Upper lobe of right lung (tissue), 1 donor: ENCODE measurements at places on chromosomes 7 and 10. TPM values are rescaled to one million over a fixed set of nuclear protein-coding genes. Genes with fewer than 3 reads are reported as not detected.

DNA sequence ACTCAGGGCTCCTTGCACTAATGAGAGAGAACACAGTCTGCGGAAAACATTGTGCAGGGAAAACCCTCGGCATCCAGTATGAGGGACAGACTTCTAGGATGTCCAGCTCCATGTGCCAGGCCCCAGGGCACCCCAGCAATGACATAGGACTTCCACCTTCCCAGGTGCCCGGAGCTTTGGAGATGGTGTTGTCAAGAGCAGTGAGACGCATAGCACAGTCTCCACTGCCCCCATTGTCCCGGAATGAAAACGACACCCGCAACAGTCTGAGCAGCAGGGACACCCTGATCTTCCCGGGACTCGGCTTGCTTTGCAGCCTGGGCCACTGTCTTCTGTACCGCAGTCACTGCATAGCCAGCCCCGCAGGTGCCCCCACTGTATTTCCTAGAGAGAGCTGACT, 339.2 kb upstream of the ADARB2 start:
- no peak for DNase-seq

The C10orf90 gene
- not detected for total RNA-seq

- DNase-seq, result no peak
Measured at GRCh38 chr10:36385693-36386092, 739.7 kb upstream of the ANKRD30A start.

GRCh38 chr10:13054844-13055243, 45.1 kb upstream of the OPTN start:
- DNase-seq, result no peak

The PNLIPRP1 gene
- total RNA-seq, result not detected

DNA sequence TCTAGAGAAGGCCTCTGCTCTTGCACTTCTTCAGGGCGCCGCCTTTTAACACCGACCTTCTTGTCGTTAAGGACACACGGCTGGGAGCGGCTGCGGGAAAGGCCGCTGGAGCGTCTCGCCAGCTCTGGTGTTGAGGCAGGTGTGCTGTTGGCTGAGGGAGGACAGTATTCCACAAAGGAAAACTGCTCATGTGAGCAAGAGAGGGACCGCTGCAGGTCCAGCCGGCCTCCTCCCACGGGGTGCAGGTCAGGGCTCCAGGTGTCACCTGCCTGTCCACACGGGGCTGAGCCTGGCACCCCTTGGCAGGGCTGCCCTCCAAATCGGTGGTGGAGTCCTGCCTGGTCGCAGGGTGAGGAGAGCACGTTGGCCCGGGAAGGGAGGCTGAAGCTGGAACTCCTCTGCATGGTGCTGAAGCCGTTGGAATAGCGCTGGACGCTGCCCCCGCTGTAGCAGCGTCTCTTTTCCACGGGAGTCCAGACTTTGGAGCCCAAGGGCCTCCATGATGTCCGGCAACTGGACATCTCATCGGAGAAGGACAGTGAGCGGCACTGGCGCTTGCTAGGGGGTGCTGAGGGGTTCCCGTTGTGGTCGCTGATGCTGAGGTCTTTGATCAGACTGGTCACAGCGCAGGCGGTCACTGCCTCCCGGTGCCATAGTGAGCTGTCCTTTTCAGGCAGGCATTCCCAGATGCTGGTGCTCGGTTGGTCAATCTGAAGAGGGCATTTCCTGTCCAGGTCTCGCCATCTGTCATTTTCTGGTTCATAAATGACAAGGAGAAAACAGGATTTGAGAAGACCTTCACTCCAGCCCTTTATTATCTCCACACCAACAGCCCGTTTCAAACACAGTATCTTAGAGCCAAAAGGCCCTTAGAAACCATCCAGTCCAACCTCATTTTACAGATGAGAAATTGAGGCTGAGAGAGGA, 62.3 kb downstream of the FAM53B start:
- DNase-seq, result no peak

The INA gene
- total RNA-seq, result not detected

DNA sequence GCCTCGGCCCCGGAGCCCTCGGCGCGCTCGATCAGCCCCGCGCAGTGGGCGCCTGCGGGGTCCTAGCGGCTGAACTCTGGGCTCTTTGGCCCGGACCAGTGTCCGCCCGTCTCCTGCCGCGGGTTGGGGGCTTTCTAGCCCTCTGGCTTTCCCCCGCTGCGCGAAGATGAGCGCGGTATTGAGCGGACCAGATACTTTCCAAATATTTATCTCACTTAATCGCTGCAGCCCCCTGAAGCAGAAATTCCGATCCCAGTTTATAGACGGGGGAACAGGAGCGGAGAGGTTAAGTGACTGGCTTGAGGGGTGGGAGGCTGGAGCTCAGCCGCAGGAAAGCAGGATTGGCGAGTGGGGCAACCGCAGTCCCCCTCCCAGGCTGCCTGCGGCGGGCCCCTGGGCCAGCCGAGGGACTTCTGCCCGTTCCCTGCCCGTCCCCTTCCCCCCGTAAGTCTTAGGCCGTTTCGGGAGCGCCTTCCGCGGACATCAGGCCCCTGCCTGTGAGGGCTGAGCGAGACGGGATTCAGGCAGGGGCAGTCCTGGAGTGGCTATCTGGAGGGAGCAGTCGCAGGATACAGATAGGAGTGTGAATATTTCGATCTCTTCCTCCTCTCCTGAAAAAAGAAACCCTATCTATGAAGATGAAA, 565 bp downstream of the STRIP2 start:
- no peak for DNase-seq

The KCNMA1 gene
- 26.3 TPM for total RNA-seq

The SLC13A4 gene
- total RNA-seq, result not detected

GRCh38 chr10:43524434-43525247, 49.8 kb downstream of the ZNF239 start:
- DNase-seq, result no peak

DNA sequence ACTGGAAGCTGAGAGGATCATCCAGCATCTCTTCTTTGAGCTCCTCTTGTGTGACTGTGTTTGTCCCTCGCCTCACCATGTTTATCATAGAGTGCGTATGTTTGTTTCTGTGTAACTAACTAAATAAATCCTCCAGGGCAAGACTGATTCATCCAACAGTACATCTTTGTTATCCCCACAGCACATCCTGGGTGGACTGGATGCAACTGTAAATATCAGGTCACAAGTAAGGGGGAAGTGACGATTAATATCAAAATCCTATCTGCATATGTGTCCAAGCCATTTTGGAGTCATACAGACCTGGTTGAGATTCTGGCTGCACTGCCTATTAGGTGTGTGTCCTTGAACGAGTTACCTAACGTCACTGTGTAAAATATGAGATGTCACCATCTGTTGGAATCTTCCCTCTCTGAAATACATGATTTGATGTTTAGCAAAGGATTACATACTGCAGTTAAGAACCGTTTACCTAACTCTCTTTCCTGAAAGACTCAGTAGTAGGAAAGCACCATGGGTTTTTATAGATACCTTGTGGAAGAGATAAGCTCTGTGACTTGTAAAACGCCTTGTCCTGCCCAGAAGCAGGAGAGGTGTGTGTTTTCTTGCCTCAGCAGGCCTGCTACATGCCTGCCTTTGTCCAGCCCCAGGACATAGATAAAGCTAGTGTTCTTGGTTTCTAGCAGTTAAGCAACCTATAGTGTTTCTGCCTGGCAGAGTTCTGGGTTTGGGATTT, 25.8 kb downstream of the WBP1L start:
- no peak for DNase-seq

- DNase-seq, result no peak
Measured at GRCh38 chr10:104622598-104623209, 18.4 kb upstream of the SORCS3 start.

The LRIT2 gene
- total RNA-seq, result not detected

The HOXA1 gene
- 0.75 TPM for total RNA-seq

DNA sequence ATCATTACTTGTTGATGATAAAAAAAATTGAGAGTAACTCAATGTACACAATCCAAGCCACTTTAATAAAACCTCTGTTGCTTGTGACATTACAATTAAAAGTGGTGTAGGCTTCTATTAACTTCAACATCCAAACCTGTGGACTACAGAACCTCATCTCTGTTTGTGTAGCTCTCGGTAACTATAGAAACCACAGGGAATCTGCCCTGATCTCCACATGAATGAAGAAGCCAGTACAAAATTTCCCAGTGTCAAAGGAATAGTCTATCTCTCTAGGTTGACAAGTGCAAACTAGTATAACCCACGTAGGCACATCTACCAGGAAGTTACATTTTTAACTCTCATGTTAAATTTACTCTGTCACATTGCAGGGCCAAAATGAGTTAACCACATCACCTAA, 204.3 kb downstream of the CHCHD3 start:
- DNase-seq, result no peak

- no peak for DNase-seq
Measured at GRCh38 chr7:69994886-69995542, 396.7 kb downstream of the AUTS2 start.

The ETV1 gene
- total RNA-seq, result 110 TPM

GRCh38 chr10:95650232-95650631, 6.3 kb downstream of the ALDH18A1 start:
- no peak for DNase-seq

DNA sequence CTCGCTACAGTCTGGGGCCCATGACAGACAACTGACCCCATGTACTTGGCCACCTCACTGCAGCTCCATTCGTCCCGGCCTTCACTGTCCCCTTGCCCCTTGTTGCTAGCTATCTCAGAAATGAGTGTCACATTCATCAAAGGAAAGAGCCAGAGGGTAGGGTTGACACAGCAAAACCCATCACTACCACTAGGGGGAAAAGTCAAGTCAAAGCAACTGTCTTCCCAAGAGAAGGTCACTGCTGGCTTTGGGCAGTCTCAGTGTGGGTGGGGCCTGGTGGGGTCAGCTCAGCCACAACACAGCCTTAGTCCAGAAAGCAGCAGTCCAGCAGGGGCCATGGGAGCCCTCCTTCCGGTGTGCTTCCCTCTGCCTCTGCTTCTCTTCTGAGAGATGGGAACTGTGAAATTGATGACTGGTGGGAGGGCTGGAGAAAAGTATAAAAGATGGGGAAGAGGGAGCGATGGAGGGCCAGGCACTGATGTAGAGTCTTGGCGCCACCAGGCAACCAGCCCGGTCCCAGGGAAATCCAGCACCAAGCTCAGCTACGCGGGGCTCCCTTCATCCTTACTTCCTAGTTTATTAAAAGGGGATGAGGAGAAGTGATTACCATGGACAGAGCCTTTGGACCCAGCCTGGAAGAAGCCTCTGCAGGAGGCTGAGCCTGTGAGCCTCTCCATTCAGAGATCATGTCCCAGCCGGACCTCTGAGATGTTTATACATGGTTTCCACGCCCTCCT, 58.0 kb downstream of the PLXNA4 start:
- DNase-seq, result no peak

The ENTPD1 gene
- total RNA-seq, result 64.6 TPM

The ITGA8 gene
- total RNA-seq, result 33.9 TPM

DNA sequence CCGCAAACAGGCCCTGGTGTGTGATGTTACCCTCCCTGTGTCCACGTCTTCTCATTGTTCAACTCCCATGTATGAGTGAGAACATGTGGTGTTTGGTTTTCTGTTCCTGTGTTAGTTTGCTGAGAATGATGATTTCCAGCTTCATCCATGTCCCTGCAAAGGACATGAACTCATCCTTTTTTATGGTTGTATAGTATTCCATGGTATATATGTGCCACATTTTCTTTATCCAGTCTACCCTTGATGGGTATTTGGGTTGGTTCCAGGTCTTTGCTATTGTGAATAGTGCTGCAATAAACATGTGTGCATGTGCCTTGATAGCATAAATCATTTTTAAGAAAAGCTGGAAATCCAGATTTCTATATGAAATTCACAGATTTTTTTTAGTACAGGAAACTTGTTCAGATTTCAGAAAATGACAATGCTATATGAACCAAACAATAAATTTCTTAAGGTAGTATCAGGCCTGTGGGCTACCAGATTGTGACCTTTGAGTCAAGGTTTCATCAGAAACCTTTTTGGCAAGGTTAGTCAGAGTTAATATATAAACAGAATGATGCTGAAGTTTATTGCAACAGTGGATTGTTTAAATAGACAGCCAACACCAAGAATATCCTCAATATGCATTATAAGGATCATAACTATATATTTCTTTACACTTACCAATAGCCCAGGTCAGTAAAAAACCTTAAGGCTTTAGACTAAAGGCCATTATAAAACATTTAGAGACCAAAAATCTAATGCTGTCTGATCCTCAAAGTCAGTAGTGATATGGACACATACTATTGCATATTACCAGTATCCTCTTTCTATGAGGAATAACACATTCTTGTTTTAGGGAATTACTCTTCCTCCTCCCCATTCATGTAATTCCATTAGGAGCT, 68.7 kb upstream of the PAPSS2 start:
- no peak for DNase-seq

- DNase-seq, result no peak
Measured at GRCh38 chr10:9450801-9451200, 1396.3 kb downstream of the GATA3 start.

DNA sequence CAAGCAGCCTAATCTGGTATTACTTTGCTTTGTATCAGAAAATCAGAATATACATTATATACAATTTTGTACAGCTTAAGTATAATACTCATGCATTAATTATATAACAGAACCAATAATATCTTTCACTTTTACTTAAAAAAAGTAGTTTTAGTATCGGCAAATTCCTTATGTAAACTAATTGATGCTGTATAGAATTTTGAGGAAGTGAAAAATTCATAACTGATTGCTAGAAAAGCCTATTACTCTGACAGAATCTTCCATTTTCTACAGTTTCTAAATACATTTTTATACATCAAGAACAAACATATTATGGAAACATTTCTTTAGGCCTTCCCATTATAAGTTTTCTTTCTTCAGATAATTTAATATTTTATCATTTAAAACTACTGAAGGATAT, 124.0 kb upstream of the GPR22 start:
- no peak for DNase-seq

The FXYD4 gene
- total RNA-seq, result 1.1 TPM

GRCh38 chr10:25493122-25493893, 318.5 kb downstream of the GPR158 start:
- DNase-seq, result no peak

DNA sequence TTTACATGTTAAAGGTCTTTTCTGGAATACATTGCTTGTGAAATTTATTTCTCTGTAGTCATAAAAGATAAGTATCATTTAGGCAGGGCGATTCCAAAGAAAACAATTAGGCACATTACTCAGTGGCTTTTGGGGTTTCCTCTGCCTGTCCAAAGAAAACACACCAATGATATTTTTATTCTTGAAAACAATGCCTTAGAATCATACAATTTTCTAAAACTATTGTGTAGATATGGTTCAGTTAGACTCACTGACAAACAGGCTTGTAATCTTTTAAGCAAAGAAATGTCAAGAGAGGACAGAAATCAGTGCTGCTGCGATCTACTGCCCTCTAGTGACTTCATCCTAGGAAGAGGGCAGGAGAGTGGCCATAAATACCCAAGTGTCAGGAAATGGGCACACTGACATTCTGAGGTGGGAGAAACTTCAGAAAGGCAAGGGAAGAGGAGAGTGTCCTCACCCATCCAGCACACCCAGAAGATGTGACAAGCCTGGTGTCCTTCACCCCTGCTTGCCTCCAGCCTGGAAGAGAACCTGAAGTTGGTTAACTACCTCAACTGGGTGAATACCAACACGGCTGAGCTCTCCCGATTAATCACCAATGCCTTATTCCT, 120.5 kb downstream of the GALNT11 start:
- no peak for DNase-seq

- no peak for DNase-seq
Measured at GRCh38 chr7:1677206-1678080, 7.4 kb downstream of the ELFN1 start.

GRCh38 chr7:114405427-114405826, 9.2 kb upstream of the FOXP2 start:
- no peak for DNase-seq

- DNase-seq, result no peak
Measured at GRCh38 chr10:106189292-106189691, 975.2 kb downstream of the SORCS1 start.

- no peak for DNase-seq
Measured at GRCh38 chr10:110507346-110507745, 9.6 kb downstream of the DUSP5 start.
